ENCODE measurements at places on chromosomes 7 and 10.

DNA sequence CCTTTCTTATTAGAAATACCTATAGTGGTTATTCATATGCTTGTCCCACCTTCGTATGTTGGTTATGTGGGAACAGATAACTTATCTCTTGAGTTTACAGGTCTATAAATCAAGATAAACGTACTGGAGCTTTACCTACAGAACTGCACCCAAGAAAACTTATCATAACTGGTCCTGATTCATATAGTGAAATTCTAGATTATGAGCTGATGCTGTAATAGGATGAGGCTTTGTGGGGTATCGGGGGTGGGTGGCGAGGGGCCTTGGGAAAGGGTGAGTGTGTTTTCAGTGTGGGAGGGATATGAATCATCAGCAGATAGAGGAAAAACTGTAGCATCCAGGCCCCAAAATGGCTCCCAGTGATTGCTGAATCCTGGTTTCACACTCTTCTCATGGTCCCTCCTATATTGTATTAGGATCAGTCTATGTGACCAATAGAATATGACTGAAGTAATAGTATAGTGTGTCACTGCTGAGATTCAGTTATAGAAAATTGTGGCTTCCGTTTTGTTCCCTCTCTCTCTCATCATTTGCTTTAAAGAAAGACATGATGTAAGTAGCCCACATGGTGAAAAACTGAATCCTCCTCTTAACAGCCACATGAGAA, 706.8 kb upstream of the LRRTM3 start:
- DNase-seq = no peak

- no peak for DNase-seq
These were observed 61.9 kb upstream of the MAGI2 start for GRCh38 chr7:79515358-79515757.

- no peak for DNase-seq
These were observed 84.1 kb upstream of the INHBA start for GRCh38 chr7:41786944-41787343.

GRCh38 chr7:101134399-101134980, 7.6 kb downstream of the SERPINE1 start:
- DNase-seq = peak; percentile 35

DNA sequence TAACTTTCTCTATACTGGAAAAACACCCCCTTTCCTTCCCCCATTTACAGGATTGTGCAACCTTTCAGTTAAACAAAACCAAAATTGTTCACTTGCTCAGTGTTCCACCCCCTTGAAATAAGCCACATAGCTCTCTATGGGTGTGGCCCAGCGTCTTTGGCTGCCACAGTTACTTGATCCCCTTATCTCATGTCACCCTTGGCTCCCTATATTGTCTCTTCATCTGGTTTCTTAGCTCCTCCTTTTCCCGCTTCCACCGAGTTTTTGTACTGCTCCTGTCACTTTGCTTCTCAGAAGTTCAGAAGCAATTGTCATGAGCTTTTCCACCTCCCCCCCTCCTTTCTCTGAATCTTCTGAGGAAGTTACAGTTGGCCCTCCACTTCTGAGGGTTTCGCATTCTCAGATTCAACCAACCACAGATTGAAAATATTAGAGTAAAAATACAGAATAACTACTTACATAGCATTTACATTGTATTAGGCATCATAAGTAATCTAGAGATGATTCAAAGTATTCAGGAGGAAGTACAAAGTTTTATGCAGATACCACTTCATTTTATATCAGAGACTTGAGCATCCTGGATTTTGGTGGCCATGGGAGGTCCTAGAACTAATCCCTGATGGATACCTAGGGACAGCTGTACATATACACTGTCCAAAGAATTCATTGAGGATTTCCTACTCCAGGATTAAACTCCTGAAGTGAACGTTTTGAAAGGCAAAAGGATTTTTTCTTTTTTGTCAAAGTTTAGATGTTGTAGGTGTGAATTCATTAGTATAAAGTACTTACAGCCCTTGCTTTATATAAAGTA, 60.4 kb downstream of the ADD3 start:
- DNase-seq = no peak

GRCh38 chr7:77181734-77182133, 17.9 kb downstream of the FGL2 start:
- no peak for DNase-seq

DNA sequence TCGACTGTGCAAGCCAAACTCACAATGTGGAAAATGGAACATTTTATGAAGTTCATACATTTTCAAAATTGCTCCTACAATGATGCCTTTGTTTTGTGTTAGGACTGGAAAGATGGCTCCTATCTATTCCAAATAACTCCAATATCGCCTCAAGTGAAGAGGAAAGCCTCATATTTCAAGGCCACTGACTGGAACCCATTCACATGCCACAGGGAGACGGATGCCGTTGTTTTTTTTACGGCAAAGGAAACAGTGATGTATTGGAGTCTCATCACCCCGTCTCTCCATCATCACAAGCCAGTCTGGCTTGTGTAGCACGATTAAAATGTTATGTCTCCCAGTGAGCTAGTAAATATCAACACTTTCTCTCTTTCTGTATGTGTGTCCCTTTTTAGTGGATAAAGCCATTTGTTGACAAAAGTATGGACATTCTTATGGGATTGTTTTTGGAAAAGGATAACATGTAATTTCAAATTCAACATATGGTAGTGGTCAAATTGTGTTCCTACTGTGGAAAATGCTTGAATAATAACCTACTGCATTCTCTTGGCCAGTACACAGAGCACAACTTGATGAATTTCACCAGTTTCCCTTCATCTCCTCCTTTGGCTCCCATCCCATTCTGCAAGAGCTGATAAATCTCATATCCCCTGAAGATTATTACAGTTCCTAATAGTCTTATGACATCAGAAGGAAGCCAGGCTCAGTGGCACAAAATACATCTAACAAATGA, 109.5 kb upstream of the PITRM1 start:
- no peak for DNase-seq

- DNase-seq = peak; percentile 22
These were observed 102.2 kb downstream of the RBM20 start for GRCh38 chr10:110746254-110746826.

GRCh38 chr7:102834466-102834865, 78.3 kb upstream of the LRRC17 start:
- DNase-seq = no peak

GRCh38 chr7:151951672-151952338, 4.4 kb upstream of the GALNTL5 start:
- DNase-seq = no peak

GRCh38 chr10:32169556-32169955, 113.3 kb upstream of the KIF5B start:
- no peak for DNase-seq

DNA sequence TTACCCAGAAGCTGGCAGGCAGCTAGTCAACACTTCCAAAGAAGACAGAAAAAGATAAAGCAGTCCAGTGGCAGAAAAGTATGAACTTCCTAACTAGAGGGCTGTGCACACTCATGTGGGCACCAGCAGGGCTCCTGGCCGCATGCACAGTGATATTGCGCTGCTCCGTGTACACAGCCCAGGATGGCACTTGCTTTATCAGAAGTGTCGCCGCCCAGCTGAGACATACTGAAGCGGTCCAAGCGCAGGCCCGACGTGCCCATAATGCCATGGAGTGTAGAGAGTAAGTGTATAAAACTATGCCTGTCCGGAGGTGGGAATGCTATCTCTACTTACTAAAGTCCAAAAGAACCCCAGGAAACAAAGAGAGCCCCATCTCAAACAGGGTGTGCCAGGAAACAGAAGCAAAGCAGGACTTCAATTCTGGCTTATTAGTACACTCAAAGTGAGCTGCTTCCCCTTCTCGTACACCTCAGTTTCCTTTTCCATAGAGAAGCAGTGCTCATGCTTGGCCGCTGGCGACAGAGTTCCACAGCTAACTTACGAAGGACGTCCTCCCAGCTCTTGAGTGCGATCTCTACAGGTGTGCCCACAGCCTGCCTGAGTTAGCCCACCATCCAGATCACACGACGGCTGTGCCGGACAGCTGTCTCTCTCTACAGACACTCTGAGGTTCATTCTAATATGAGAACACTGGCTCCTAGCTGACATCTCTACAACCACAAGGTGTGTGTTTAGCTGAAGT, 234.3 kb downstream of the COBL start:
- DNase-seq = no peak

- no peak for DNase-seq
These were observed 173.7 kb upstream of the KAT6B start for GRCh38 chr10:74652664-74653063.

GRCh38 chr7:55304018-55304762, 60.9 kb upstream of the LANCL2 start:
- no peak for DNase-seq

GRCh38 chr7:95611224-95611623, 14.9 kb upstream of the PDK4 start:
- no peak for DNase-seq

DNA sequence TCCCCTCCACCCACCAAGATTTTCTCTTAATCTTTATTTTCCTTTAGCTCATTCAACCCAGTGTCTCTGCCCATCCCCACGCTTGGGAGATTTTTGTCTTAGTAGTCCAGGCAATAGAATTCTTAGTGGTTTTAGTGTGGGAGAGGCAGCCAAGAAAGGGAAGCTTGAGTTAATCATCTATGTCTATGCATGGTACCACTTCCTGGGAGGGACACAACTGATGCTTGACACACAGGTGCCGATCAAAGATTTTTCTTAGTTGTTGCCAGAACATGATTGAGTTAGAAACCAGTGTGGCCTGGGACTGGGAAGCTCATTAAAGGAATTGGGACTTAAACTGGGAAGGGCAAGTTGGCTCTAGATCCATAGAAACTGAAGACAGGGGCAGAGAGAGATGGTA, 3.1 kb downstream of the STRA8 start:
- DNase-seq = no peak

DNA sequence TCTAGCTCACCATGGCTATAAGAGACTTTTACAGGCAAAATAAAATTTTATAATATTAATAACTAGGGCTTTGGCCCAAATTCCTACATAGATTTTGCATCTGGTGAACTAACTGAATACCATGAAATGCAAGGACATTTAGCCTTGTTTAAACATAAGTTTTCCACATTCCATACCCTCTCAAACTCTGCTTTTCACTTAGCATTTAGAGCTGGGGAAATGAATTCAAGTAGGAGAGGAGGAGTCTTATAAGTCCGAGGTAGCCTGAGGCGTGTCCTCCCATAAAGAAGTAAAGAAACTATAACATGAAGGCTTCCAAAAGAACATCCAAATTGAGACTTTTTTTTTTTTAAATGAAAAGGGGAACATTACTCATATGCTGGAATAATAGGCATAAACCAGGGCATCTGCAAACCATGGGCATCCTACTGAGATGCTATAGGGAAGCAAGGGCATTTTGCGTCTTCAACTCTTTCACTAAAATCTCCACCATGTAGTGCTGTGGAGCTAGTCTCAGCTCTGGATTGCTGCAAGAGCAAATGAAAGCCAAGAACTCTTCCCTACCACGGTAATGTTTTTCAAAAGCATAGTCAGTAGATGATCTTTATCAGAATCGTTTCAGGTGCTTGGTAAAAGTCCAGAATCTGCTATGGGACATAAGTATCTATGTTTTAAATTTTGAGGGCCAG, 79.1 kb downstream of the PALS2 start:
- DNase-seq = no peak

- no peak for DNase-seq
These were observed 34.5 kb downstream of the ADAP1 start for GRCh38 chr7:919924-920341.

DNA sequence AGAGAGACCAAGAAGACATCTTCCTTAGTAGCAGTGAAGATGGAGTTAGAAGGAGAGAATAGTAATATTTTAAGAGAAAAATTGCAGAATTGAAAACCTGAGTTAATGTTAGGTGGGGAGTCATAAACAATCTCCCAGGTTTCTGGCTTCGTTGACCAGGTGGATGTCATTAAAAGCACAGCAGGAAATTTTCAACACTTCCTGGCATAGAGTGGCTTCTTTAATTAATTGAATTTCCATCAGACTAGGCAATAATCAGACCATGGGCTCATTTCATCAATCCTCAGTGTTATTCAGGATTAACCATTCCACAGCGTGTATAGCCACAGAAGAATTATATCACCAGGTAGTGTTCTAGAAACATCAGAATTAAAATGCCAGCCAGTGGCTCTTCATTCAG, 268.2 kb downstream of the CCDC3 start:
- no peak for DNase-seq

DNA sequence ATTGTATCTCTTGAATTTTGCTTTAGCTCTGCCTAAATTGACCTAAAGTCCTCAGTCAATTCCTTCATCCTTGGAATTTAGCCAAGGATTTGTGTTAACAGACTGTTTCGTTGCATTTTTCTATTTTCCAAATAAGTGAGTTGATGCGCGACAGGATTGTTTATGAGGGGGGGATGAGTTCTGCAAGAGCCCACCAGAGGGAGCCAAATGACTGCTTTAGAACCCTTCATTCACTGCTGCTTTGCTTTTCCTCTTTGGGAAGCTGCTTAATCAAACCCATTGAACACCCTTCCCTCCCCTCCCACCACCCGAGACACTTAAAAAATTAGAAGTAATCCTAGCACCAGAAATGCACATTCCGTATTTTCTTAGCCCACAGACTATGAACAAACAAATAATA, 33.7 kb upstream of the PTF1A start:
- no peak for DNase-seq

GRCh38 chr7:70372768-70373515, 759.0 kb upstream of the GALNT17 start:
- DNase-seq = no peak

DNA sequence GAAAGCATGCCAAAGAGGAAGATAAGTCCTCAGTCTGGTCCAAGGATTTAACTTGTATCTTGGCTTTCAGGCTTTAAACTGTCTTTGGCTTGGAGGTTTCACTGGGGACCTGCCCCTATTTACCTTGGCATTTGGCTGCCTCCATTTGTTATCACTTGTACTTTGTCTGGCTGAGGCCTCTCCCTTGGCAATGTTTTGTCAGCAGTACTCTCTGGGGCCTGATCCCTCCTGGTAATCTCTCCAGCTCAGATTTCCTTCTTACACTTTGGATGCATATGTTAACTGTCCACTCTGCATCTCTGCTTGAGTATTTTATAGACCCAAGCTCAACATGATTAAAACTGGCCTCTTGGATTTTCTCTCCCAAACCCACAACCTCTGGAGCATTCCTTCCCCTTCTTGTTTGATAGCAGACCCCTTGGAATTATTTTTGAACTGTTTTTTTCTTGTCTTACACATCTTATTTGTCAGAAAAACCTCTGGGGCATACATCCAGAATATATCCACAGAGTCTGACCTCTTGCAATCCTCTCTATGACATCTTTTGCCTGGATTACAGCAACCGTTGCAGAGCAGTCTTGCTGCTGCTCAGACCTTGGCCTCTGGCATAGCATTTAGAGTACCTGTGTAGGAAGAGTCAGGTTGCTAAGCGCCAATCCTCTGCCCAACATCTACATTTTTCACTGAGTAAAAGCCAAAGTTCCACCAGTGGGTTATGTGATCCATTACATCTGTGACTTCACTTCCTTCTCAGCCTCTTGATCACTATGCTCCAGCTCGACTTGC, 35.2 kb downstream of the ZNF487 start:
- DNase-seq = no peak

DNA sequence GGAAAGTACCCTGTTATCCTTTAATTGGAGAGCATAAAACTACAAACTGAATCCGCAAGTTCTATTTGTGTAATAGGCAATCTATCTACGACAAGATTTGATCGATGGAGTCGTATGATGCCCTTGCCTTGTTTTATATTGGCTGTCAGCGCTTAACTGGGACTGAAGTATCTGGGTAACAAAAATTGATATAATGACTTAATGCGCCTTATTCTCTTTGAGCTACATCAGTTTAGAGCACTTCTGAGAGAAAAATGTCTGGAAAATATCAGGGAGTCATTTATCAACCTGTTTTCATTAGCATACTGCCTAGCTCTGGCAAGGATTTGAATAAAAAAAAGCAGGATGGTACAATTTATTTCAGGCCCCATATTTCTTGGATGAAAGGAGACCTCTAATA, 262.1 kb downstream of the LRMDA start:
- no peak for DNase-seq
